ENCODE measurements at places on chromosomes 5 and 9.

DNA sequence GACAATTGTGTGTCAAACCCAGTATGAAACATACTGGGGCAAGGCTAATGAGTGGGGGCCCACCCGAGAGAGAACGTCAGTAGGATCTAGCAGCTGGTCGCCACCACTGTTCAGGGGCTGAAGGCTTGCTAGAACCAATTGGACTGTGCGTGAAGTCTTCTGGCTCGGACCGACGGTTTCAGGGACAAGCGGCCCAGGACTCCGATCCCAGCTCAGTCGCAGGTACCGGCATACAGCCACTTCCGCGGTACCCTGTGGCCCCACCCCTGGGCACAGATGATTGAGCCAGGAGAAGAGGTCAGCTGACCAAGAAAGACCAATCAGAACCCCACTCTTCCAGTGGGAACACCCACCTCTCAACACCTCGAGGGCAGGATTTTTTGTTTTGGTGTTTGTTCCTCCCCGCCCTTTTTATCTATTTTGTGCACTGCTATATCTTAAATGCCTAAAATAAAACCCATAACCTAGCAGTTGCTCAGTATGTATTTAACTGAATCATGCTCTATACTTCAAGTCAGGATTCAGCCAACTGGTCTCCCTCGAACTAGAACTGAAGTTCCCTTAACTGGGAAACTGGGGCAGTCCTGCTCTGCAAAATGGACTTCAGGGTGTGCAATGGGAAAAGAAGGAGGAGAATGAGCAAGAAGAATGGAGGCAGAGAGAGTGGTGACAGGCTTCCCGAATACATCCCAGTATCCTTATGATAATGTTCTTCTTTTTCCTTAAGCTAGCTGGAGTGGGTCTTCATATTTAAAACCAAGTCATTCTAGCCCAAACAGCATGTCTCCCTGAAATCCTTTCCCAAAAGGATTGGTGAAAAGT is 21.1 kb upstream of the CPEB4 start:
- no peak for DNase-seq

DNA sequence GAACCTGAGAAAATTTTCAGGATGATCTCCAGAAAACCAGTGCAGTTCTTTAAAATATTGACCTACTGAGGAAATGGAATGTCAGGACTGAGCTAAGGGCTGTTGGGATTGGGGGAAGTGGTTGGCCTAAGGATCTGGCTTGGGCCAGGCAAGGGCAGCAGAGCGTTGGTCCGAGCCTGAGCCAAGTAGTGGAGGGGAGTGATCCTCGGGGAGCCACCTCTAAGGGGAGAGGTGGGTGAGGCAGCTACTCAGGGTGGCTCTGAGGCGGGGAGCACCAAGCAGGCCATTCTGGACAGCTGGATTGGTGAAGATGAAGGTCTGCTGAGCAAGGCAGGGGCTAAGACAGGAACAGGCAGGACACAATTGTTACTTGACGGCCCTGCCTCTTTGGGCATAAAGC is 11.5 kb downstream of the CAMK4 start:
- no peak for DNase-seq

DNA sequence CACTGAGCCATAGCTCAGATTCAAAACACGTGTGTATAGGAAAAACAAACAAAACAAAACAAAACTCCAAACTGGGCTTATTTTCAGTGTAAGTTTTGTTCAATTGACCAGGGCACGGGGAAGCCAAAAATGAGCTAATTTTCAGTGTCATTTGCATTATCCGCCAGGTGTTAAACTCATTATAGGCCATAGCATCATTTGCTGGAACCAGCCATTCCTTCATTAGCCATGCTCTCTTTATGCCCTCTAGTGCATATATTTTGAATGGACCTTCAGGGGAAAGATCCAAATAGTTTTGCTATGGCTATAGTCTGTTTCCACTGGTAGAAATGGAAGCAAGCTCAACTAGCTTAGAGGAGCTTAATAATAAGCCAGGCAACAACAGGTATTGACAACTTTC is 1205.2 kb upstream of the DMAC1 start:
- no peak for DNase-seq

- no peak for DNase-seq
These were observed 57.6 kb downstream of the JAK2 start for GRCh38 chr9:5042661-5043178.

GRCh38 chr9:34272101-34272541 is 56.9 kb downstream of the KIF24 start:
- no peak for DNase-seq

- DNase-seq, result peak; percentile 26
These were observed at the start of gene TTC23L for GRCh38 chr5:34838785-34839714. Gene TTC23L (plus strand): TSS chr5:34839164. CDS start chr5:34840672, 1,508 bp downstream.

- no peak for DNase-seq
These were observed 170.4 kb upstream of the TBCA start for GRCh38 chr5:77946381-77947040.

GRCh38 chr9:92607773-92608172 is 62.2 kb downstream of the IPPK start:
- peak; percentile 27 for DNase-seq
